ENCODE measurements at places on chromosomes 2 and 18.

DNA sequence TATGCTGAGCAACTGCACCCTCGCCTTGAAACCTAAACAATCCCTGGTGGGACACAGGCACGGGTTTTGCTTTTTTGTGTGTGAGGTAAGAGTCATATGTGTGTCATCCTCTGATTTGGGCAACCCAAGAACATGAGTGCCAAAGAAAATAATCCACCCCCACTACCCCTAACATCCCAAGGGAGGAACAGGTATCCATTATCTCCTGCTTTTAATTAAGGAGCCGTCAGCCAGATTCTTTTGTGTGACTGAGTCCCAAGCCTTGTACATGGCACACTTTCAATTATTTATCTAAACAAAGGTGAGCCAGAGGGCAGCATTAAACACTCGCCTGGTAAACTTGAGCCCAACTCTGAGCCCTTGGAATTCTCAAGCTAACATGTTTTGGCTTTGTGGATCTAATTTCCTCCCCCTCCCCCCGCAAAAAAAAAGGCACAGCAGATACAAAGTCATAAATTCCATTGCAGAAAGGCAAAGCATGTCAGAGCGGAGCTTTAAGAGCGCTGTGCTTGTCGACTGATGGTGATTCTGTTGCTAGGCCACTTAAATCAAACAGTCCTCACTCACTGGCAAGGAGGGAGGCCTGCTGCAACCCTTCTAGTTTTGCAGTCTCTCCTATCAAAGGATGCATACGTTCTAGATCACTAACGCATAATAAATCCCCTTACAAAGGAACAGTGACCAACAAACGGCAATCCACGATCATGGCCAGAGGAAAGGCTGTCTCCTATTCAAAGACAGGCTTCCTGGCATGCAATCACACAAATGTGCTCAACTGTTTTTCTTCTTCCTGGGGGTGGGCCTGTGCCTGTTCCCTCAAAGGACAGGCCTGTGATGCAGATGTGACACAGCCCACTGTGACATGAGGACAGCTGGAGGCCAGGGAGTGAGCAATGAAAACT is 143.5 kb upstream of the LMAN1 start:
- DNase-seq: no peak

- no peak for DNase-seq
Observed at GRCh38 chr18:55093295-55093694, 134.0 kb upstream of the CCDC68 start.

DNA sequence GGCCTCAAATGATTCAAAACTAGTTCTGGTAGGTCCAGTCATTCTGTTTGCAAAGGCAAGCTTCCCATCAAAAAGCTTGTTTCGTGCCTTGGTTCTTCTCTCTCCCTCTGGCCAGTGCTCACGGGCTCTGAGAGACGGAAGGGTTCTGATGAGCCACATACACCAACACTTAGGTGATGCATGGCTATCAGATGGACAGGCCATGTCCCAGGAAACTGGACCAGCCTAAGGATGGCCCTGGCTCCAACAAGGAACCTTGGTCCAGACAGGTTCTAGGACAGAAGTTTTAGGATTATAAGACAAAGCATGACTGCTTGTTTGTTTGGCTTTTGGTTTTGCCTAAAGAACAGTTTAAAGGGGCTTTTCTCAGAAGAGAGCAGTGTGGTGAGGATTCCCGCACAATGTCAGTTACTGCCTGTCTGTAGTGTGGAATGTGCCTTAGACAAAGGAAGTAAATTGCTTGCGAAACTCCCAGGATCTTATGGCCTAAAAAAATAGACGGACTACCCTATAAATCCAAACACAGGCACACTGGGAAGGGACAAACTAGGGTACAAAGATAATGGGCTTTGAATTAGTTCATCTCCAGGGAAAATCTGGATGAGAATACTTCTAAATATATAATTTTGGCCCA is 10.3 kb downstream of the CYP1B1 start:
- DNase-seq: no peak

DNA sequence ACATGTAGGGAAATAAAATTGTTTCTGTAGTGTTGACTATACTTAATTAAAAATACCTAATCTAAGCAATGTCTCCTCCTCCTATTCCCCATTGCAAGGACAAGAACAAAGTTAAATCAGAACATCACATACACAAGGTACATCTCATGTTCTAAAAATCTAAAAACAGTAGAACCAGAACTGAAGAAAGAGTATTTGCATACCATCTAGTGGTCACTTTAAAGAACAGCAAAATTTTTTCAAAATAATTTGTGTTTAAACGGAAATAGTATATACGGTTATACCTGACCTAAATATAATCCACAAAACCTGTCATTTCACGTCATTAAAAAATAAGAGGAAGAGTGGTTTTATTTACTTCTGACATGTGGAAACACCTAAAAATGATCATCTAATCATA is 294.3 kb upstream of the KCNH7 start:
- DNase-seq: no peak

DNA sequence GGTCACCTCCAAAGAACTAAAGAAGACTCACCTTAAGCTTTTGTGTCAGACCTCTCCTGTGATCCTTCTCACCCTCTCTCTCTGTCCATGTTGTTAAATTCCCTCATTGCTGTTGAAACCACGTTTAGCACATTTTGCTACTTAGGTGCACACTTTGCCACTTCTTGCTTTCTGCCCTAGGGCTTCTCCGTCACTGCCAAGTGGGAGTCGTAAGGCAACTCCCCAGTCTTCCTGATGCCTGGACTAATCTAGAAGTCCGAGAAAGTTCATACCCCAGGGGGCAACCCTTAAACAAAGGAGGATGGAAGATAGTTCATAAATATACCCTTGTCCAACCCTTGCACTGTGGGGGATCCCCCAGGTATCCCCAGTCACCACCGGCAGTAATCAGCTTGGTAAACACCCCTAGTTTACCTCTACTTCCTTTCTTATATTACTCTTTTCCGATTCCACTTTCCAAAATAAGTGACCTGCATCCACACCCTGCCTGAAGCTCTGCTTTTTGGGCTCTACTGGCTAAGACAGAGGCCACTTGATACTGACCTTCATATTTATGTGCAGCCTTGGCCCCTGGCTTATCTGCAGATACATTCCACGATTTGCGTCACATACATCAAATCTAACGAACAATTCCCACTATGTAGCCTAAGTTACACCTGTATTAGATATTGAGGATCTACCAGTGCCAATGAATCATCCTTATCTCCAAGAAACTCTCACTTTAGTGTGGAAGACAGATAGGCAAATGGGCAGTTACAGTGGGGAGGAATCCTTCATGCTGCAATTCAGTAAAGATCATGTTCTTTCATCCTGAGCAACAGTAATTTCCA is 776.2 kb downstream of the RNF144A start:
- no peak for DNase-seq

DNA sequence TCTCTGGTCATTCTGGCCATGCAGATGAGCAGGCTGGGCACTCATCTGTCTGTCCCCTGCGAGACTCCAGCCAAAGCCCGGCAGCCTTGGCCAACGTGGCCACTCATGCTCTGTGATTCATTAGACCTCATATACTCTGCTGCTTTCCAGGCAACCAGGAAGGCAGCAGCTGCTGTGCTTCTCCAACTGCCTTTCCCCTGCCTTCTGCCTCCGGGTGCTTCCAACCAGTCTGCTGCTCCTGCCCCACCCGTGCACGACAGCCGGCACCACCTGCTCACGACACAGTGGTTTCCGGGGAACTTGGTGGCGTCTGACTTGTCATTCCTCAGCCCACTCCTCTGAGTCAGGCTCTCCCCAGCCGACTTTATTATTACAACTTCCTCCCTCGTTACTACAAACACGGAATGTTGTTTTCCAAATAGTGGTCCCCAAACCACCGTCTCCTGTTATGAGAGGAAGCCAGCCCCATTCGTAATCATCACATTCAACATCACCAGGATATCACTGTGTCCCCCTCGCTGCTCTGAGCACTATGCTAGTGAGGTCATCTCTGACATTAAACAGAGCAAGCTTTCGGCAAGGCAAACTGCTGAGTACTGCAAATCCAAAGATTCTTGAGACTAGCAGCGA is 392.4 kb downstream of the ALK start:
- DNase-seq: no peak
